ENCODE measurements at places on chromosomes 5 and 9. TPM values are rescaled to one million over a fixed set of nuclear protein-coding genes. Genes with fewer than 3 reads are reported as not detected.

Gene ANKRD20A1
- total RNA-seq: 0.17 TPM

Gene TMC1
- total RNA-seq: not detected

Gene ZFP2
- 0.29 TPM for total RNA-seq

Gene LCN9
- not detected for total RNA-seq

Gene PCDHB10
- under 0.01 TPM for total RNA-seq

Gene FGF10
- total RNA-seq: not detected

Gene NOXA1
- total RNA-seq: 0.14 TPM

Gene FLT4
- total RNA-seq: 0.29 TPM

Gene RNF183
- total RNA-seq: not detected

Gene GMCL2
- total RNA-seq: not detected

Gene PCDHGA9
- 1.9 TPM for total RNA-seq

Gene TENT4A
- 16.1 TPM for total RNA-seq

Gene DDX4
- not detected for total RNA-seq

Gene CCDC192
- total RNA-seq: not detected

Gene IFNA13
- not detected for total RNA-seq

Gene FYB1
- not detected for total RNA-seq

Gene LSM11
- 3.0 TPM for total RNA-seq
